ENCODE measurements at places on chromosomes 1 and 21.

GRCh38 chr1:171140401-171140800, 44.7 kb upstream of the FMO2 start:
- no peak for DNase-seq
- H3K27me3 ChIP-seq = no peaks in the 10 kb centered on the region
- H3K36me3 ChIP-seq = no peaks in the 10 kb centered on the region
- H3K27ac ChIP-seq = no peak overlapping the region
- peaks cover 34% of the 10 kb centered on the region for H3K4me1 ChIP-seq

- no peaks in the 10 kb centered on the region for H3K27me3 ChIP-seq
- H3K4me1 ChIP-seq = peaks cover 6% of the 10 kb centered on the region
- H3K4me3 ChIP-seq = no peak overlapping the region
- H3K36me3 ChIP-seq = no peaks in the 10 kb centered on the region
- H3K27ac ChIP-seq = no peak overlapping the region
Measured at GRCh38 chr1:45828841-45829240, 25.4 kb downstream of the MAST2 start.

- H3K4me3 ChIP-seq = no peak overlapping the region
- no peaks in the 10 kb centered on the region for H3K36me3 ChIP-seq
- no peaks in the 10 kb centered on the region for H3K27me3 ChIP-seq
- H3K27ac ChIP-seq = no peak overlapping the region
- DNase-seq = no peak
Measured at GRCh38 chr1:9225411-9225785, 9.2 kb upstream of the H6PD start.

DNA sequence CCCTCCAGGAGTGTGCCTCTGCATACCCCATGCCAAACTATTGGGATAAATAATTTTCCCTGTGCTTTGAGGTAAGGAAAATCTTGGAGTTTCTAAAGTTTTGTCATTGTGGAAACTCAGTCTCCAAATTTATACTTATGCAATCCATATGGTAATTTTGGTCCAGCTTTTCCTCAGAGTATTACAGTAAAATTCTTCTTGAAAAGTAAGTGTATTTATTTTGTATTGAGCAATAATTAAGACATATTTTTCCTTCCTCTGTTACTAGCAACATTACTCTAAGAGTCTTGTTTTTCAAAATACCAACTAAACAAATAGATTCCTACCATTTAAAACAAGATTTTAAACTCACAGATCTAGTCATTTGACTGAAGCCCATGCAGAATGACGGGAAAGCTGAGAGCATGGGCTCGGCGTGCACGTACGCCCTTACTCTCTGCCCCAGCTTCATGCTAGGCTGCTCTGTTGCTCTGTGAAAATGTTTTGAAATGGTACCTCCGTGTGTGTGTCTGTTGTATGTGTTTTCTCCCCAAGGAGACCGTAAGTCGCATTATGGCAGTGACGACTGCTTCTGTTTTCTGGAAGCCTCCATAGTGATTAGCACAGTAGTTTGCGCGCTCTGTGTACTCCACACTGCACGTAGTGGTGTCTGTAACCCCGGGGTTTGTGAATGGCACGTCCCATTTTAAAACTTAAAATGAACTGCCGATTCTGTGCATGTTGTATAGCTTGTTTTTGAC, 165.3 kb downstream of the SDCCAG8 start:
- peaks cover 21% of the 10 kb centered on the region for H3K4me1 ChIP-seq
- no peak for DNase-seq
- H3K4me3 ChIP-seq = no peak overlapping the region

DNA sequence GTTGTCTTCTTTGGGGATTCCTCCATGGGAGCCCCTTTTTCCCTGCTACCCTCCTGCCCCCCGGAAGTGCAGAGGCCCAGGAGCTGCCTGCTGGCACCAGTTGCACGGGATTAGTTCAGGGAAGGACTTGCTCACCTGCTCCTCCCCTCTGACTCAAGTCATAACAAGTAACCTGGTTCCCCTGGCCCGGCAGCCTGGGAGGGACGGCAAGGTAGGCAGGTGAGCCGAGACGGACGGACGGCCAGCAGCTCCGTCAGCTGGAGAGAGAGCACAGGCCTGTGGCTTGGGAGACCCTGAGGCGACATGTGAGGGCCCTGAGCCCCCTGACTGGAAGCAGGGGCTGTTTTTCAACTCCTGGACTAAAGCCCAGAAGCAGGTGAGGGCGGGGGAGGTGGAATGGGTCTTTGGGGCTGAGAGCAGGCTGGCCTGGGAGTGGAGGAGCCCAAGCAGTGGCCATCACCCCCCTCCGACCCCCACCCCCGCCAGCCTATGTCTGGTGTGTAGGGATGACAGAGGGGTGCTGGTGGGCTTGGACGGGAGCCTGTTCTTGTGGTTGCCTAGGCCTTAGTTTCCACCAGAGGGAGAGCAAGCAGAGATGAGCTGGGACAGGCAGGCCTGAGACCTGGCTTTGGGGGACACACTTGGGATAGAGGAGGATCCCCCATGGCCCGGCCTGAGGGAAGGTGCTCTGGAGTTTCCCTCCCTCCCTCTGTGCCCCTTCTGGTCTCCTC, at the start of gene INAVA:
Gene INAVA, plus strand, starts transcription at position 189 of the 731 bp plus-strand sequence. CDS start 3,501 bp downstream, outside the sequence.
- peaks cover 43% of the 10 kb centered on the region for H3K4me1 ChIP-seq
- no peak for DNase-seq
- no peaks in the 10 kb centered on the region for H3K27me3 ChIP-seq
- peak within 1 kb of the TSS; percentile 67 for H3K4me3 ChIP-seq
- no peaks in the 10 kb centered on the region for H3K36me3 ChIP-seq

DNA sequence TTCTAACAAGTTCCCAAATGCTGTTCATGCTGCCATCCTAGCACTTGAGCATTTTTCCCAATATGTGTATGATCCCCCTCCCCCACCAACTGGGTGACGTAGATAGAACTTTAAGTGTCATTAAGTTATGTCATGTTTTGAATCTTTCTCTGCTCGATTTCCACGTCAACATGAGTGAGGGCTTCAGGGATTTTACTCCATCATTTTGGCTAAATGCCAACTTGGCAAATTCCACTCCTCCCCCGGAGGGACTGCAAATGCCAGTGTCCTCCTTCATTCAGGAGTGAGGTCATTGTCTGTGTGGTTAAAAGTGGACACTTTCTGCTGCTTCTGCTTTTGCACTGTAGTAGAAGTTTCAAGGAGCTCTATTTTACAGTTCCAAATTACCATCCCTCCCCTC, 201.7 kb downstream of the FGGY start:
- DNase-seq = no peak
- no peaks in the 10 kb centered on the region for H3K27me3 ChIP-seq
- no peak overlapping the region for H3K27ac ChIP-seq
- H3K4me3 ChIP-seq = no peak overlapping the region
- H3K4me1 ChIP-seq = no peaks in the 10 kb centered on the region
- H3K36me3 ChIP-seq = no peaks in the 10 kb centered on the region

DNA sequence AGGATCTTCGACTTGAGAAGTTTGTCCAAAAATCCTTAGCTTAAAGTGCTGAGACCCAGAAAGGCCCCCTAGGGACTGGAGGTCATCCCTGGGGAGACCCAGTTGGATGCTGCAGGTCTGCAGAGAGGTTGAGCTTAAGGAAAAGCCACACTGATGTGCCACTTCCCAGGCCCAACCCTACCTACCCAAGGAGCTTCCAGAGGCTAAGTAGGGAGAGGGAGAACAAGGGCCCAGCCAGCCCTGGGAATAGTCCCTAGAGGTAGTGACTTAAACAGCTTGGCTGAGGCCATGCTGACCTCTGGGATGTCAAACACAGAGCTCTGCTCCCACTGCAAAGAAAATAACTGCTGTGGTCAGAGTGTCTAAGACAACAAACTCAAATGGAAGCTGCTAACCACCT, 693.7 kb downstream of the MATN1 start:
- DNase-seq = no peak
- H3K4me3 ChIP-seq = no peak overlapping the region
- no peaks in the 10 kb centered on the region for H3K4me1 ChIP-seq
- H3K27ac ChIP-seq = no peak overlapping the region
- no peaks in the 10 kb centered on the region for H3K27me3 ChIP-seq

DNA sequence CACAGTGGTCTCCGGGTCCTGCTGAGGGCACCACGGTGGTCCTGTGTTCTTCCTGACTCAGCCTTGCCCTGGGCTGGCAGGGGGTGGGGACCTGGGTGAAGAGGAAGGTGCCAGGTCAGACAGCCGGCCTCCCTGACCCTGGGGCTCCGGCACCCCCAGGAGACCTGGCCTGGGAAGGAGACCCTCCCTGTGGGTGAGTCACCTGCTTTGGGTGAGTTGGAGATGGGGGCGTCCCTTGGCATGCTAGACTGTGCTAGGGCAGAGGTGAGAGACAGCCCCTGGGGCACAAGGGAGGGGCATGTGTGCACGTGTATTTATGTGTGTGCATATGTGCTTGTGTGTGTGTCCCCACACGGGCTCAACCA, 23.4 kb downstream of the SPSB1 start:
- no peak for DNase-seq
- peaks cover 19% of the 10 kb centered on the region for H3K4me1 ChIP-seq
- no peak overlapping the region for H3K27ac ChIP-seq
- no peaks in the 10 kb centered on the region for H3K27me3 ChIP-seq
- no peak overlapping the region for H3K4me3 ChIP-seq

GRCh38 chr1:196403803-196404690, 204.2 kb downstream of the KCNT2 start:
- H3K4me3 ChIP-seq = no peak overlapping the region
- DNase-seq = no peak
- H3K27me3 ChIP-seq = no peaks in the 10 kb centered on the region
- no peak overlapping the region for H3K27ac ChIP-seq

DNA sequence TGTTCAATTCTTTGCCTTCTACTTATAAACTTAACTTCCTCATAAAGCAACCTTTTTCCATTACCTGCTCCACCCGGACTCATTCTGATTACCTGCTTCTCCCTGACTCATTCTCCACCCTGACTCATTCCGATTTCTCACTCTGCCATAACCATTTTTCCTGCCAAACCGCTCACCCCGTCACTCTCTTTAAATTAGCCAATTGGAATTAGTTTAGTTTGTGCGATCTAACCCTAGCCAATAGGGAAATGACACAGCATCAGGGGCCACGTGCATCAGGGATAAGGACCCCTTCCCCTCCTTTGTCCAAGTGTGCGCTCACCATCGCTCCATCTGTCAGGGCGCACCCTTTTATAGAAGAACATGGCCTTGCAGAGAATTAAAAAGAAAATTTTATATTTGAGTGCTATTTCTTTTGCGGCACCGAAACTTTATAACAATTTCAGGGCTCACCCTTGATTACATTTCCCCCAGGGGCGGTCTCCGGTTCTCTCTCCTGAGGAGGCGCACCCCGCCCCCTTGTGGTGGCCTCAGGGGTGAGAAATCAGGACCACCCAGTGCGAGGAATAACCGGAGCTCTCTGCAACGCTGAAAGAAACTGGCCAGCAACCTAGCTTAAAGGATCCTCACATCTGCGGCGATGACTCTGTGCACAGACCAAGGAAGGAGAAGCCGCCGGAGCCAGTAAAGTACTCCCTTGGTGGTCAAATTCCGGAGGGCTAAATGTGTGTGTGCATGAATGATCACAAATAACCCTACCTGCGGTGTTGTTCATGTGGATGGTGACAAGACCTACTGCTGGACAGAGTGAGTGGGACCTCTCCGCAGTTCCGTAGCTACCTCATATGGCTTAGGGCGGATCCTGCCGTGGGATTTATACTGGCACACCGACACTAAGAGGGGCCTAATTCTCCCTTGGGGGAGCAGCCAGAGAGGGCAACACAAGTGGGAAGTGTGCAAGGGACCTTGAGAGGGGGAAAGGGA, 30.3 kb upstream of the CBR3 start:
- no peaks in the 10 kb centered on the region for H3K27me3 ChIP-seq
- peaks cover 5% of the 10 kb centered on the region for H3K4me1 ChIP-seq
- H3K36me3 ChIP-seq = no peaks in the 10 kb centered on the region
- DNase-seq = peak; percentile 80

GRCh38 chr21:15788847-15789523, 59.2 kb downstream of the USP25 start:
- H3K4me1 ChIP-seq = no peaks in the 10 kb centered on the region
- no peak overlapping the region for H3K27ac ChIP-seq
- no peak for DNase-seq
- no peaks in the 10 kb centered on the region for H3K27me3 ChIP-seq
- H3K4me3 ChIP-seq = no peak overlapping the region

DNA sequence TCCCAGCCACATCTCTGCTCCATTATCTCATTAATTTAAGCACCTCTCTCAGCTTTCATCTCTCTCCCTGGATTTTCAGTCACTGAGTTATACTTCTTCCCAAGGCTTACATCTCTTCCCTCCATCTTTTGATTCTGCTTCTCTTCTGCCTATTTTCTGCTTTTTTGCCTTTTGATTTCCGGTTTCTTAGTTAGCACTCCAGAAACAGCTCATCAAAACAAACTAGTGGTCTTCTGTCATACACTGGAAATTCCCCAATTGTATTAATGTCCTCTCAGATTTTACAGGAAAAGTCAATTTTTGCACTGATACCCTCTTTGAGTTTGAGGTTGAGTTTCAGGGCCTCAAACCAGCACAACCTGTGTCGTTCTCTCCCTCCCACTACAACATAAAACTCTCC, 1.5 kb downstream of the LCE3E start:
- H3K27ac ChIP-seq = no peak overlapping the region
- H3K27me3 ChIP-seq = no peaks in the 10 kb centered on the region
- H3K36me3 ChIP-seq = no peaks in the 10 kb centered on the region
- no peaks in the 10 kb centered on the region for H3K4me1 ChIP-seq

- H3K4me3 ChIP-seq = peak overlapping the region; percentile 48
- peak; percentile 100 for DNase-seq
- peaks cover 14% of the 10 kb centered on the region for H3K4me1 ChIP-seq
- H3K36me3 ChIP-seq = no peaks in the 10 kb centered on the region
- H3K27ac ChIP-seq = no peak overlapping the region
Measured at GRCh38 chr1:16215882-16216753, 3.7 kb upstream of the ARHGEF19 start.

DNA sequence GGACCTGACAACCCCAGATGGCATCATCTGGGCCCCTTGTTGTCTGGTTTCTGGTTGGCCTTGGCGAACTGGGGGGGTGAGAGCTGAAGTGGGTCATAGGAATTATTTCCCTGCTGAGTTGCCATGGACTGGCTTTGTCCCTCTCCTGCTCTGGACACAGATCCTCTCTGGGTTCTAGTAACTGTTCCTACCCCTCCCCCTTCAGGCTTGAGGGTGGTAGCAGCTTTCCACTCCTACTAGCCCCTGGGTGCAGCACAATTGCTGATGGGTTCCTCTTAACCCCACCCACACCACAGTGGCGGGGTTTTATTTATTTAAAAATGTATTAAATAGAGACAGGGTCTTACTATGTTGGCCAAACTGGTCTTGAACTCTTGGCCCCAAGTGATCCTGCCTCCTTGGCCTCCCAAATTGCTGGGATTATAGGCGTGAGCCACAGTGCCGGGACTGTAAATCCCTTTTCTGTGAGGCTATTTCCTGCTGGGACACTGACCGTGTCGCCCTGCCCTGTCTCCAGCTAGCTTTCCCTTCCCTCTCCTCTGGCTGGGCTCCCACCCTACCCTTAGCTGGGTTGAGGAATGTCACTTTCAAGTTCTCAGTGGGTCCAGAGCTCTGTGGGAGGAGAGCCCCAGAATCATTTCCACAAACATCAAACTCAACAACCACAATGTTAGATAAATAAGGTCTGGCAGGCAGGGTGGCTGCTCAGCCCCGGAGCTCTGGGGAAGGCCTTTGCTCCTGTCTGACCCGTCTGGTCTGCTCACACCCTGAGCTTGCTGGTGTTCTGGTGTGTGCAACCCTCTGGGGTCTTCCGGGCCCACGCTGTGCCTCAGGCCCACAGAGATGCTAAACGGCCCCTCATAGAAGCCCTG, 112.7 kb upstream of the WNT4 start:
- H3K4me3 ChIP-seq = no peak overlapping the region
- DNase-seq = no peak
- H3K27me3 ChIP-seq = peaks cover 99% of the 10 kb centered on the region
- H3K36me3 ChIP-seq = no peaks in the 10 kb centered on the region
- H3K27ac ChIP-seq = no peak overlapping the region

All from neural progenitor cell (in vitro differentiated cells).